ENCODE measurements at places on chromosomes 7 and 10.

- DNase-seq, result no peak
Observed at GRCh38 chr7:137685433-137686164, 161.2 kb downstream of the DGKI start.

GRCh38 chr7:1995426-1995825, 237.3 kb downstream of the MAD1L1 start:
- DNase-seq, result no peak

- peak; percentile 3 for DNase-seq
Observed at GRCh38 chr10:13942035-13942434, 355.3 kb downstream of the PRPF18 start.

GRCh38 chr7:121501566-121501965, 105.5 kb upstream of the FAM3C start:
- no peak for DNase-seq

DNA sequence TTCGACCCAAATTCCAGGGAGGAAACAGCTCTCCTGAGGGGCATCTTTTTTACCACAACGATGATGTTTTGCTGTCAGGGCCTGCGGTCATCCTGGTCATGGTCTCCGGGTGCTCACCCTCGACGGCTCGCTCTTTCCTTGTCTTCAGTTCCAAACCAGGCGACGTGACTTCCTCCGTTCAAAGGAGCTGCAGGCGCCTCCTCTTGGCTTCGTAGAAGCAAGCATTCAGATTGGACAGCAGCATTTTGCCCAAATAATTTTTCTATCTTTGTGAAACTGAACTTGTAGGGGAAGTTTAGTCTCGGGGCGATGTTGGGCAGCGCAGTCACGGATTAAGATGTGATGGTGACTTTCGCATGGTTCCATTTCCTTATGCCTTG, 208.9 kb downstream of the DNAJB6 start:
- no peak for DNase-seq

DNA sequence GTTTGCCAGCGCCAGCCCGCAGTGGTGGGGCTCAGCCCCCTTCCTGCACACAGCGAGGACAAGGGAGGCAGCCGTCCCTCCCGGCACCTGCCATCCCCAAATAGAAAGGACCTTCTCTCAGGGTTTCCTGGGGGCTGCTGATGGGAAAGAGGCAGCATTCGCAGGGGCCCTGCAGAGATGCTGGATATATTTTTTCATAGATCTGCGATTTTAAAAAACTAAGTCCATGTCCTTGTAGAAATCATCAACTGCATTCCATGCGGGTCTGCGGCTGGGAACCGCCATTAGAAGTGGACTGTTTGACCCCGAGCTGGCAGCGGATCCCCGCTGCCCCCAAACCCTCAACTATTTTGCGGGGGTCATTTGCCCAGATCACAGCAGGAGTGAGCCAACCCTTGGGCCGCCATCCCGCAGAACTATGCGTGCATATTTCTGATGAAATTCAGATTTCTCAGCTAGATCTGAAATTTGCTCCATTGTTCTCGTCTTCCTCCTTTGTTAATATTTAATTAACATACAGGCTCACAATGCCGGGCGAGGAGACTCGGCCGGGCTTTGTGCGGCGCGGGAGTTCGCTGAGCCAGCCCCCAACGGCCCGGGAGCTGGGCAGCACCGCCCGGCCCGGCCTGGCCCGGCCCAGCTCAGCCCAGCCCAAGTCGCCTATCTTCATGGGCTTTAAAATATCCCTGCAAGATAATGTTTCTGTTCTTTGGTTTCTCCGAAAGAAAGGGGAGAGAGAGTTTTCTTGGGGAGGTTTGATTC, 2.0 kb downstream of the EN2 start:
- DNase-seq, result no peak

GRCh38 chr7:88395715-88396114, 89.0 kb upstream of the STEAP4 start:
- DNase-seq, result no peak

GRCh38 chr10:123134915-123135414, 805 bp upstream of the HMX3 start:
- no peak for DNase-seq

- DNase-seq, result no peak
Observed at GRCh38 chr7:30090111-30090510, 44.7 kb upstream of the MTURN start.

- no peak for DNase-seq
Observed at GRCh38 chr10:27611236-27611635, 107.1 kb downstream of the RAB18 start.

DNA sequence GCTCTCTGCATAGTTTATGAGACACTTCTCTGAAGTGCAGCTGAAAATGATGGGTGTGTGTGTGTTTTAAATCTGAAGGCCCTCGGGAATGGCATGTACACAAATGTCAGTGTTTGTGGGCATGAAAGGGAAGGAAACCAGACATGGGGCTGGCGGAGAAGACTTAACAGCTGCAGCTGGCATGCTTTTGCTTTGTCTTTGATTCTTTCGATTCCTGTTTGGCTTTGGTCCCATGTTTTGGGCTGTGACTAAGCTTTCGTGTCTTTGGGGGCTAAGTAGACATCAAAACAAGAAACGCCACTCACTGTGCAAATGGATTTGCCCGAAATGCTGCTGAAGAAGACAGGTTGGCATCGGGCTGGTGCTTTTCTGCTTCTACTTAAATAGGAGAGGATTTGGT, 179.3 kb downstream of the PFKFB3 start:
- no peak for DNase-seq

DNA sequence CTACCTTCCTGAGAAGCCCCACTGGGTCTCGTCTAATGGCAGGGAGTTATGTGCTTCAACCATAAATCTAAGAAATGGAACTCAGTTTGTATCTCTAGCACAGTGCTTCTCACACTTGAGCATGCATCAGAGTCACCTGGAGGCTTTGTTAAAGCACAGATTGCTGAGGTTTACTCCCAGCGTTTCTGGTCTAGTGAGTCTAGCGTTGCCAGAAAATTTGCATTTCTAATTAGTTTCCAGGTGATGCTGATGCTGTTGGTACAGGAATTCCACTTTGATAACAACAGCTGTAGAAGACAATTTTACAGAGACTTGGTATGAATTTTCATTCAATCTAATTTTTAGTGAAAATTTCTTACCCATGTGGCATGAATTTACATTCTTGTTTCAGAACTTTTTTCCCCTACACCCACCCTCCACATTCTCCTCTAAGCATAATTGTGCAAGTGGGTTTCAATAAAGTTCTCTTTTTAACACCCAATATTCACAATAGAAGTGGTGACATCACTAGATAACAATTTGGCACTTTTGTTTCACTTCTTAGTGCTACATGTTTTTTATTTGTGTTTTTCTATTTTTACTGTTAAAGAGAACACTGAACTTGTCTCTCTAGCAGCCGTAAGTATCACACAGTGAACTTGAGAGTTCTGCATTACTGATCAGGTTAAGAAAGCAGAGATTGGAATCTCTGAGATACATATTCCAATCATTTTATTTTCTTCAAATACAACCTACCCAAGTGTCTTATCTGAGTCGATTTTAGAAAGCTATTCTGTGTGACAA, 48.4 kb upstream of the BET1 start:
- no peak for DNase-seq

- DNase-seq, result no peak
Observed at GRCh38 chr10:93512565-93512964, 16.2 kb downstream of the CEP55 start.

DNA sequence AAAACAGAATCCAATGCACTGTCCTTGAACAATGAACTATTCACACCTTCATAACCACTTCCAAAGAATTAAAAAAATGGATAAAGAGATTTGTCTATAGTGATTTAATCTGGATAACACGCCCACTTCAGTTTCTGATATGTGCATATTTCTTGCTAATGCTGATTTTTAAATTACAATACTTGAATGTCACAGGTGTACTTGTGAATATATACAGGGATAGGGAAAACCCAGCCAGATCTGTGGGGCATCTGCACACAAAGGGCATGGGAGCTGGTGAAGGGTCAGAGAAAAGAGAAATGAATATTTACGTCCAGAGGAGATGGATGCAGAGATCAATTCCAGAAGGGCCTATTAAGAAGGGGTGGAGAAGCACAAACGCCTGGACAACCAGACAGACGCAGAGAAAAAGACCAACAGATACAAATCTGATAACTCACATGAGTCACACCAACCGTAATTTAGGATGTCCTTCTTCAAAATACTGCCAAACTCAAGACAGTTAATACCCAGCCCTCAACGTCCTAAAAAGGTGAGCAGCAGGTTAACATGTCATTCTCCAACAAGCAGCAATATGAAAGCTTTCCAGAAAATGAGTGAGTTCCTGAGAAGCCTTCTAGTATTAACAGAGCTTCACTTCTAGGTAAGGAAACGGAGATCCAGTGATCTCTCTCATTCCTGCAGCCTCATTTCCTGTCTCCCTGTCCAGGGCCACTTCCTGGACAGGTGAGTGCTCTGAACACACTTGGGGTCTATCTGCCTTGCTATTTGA, 41.9 kb downstream of the PIP4K2A start:
- no peak for DNase-seq

- no peak for DNase-seq
Observed at GRCh38 chr10:118594392-118595063, 920 bp downstream of the PRLHR start.

- DNase-seq, result no peak
Observed at GRCh38 chr7:132544025-132544424, 32.2 kb downstream of the PLXNA4 start.

DNA sequence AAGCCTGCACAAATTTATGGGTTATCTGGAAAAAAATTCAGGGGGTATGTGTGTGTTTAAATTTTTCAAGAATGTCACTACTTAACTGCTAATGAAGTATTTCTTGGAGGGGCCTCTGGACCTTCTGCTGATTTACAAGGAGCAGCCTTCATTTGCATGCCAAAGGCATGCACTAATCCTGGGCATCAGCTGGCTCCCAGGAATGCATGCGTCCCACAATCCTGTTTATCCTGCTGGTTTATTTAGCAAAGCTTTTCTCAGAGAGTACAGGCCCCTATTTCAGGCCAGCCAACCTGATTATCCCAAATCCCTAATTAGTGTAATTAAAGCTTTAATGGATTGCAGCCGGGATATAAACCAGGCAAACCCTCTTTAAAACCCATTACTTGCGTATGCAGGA, 170.4 kb downstream of the TAX1BP1 start:
- DNase-seq, result no peak

GRCh38 chr7:75596727-75597614, 104.9 kb downstream of the SPDYE5 start:
- no peak for DNase-seq

DNA sequence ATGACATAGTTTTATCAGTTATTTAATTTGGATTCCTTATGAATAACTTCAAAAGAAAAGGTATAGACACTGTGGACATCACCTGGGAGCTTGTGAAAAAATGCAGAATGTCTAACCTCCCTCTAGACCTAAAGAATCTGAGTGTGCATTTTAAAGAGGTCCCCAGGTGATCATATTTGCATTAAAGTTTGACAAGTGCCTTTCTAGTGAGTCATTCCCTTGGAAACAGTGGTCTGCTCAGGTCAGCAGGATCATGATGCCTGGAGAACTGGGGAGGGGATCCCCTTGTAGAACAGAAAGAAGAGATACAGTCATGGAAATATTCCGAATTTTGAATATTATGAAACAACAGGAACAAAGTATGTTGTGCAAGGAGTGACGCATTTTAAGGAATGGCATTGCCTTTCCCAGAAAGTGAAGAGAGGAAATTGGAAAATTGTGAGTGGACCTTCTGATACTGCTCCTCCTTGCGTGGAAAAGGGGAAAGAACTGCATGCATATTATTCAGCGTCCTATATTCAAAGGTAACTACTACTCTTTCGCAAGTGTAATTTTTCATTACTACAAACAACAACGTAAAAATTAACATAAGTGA, 4.6 kb downstream of the STEAP2 start:
- no peak for DNase-seq

DNA sequence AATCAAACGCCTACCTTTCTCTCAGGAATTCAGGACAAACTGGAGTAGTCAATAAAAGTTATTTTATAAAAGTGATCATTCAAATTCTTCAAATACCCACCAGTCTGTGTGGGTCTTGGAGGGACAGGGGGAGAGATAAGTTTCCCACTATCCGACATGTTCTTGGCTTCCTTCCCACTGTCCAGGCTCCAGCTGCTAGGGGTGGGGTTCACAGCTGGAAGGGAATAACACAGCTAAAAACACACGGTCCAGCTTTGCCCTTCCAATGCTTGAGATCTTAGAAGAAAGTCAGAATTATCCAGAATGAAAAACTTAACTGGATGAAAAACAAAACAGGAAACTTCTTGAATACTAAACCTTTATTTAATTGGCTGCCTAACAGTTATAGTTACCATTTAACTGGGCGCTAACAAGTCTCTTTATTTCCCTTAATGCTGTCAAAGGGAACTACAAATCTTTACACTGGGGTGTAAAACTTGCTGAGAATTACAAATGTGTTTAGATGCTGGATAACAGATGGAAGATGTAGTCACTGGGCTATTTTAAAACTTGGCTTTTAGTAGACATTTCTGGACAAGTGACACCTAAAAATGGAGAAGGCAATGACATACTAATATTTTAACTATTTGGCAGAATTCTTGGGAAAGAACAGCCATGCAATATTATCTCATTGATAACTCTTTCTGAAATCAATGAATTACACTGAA, 172.8 kb upstream of the IMMP2L start:
- no peak for DNase-seq

GRCh38 chr7:28483112-28483511, 70.8 kb downstream of the CREB5 start:
- DNase-seq, result no peak

DNA sequence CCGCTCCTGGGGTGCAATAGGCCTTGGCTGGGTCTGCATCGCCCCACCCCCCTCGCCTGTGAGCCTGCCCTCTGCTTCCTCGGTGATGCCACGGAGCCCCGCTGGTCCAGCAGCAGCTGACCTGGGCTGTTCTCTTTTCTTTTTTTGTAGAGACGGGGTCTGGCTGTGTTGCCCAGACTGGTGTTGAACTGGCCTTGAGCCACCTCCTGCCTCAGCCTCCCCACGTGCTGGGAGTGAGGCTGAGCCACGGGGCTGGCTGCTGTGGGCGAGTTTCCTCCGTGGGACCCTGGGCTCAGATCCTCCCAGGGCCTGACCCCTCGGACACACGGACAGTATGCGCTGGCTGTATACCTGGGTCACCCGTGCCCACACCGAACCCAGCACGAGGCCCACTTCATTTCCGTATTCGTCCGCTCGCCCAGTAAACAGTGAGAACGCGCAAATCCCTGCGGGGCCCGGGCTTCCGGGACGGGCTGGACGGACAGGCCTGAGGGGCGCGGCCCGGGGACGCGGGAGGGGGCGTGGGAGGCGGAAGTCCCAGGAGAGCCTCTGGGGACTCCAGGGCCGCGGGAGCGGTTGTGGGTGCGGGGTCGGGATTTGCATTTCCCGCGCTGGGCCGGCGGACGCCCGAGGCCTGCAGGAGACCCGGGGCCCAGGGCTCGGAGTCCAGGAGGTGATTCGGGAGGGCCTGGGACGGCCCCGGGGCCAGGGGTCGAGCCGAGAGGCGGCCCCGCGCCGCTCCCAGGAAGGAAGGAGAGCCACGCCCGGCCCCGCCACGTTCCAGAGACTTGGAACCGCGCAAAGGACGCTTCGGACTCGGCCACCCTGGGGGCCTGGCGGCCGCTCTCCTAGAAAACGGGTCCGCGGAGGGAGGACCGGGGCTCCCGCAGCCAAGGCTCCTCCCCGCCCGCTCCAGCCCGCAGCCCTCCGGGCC, 57.7 kb upstream of the DNAJB6 start:
- DNase-seq, result no peak

All from activated CD4-positive, alpha-beta T cell treated with anti-CD3 and anti-CD28 coated beads, Interleukin-2, amount 50 U/mL, for 24 hours (primary cell).